ENCODE measurements at places on chromosomes 12 and 14. TPM values are rescaled to one million over a fixed set of nuclear protein-coding genes. Genes with fewer than 3 reads are reported as not detected.
A peak's percentile ranks its signal among the peaks of the same experiment; 100 is the strongest.

Gene AICDA
- not detected for total RNA-seq

GRCh38 chr12:113186033-113186365 is 478 bp downstream of the RITA1 start:
- DNase-seq: peak; percentile 37

DNA sequence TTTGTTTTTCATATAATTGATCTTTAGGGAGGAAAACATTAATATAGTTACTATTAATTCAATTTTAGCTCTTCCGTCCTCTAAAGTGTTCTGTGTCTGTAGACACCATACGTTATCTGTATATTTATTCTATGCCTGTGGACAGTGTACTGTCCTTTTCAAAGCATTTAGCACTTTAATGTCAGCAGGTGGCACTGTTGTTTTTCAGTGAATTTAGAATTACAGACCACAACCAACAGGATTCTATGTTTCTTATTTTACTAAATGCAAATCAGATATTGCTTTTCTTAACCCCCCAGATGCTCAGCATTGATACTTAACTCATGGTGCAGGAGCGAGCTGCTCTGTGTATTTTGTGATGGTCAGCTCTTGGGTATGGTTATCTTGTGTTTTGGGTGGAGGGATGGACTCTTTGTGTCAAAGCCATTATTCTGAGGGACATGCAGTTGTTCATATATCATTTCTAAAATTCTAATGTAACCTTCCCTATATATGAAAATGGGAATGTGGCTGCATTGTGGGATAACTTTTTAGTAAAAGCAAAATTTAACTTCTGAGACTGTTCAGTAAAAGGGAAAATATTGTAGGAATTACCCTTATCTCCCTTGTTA is 65.2 kb downstream of the PAPOLA start:
- DNase-seq: peak; percentile 25

Gene TAS2R9
- total RNA-seq: not detected

Gene FAM90A1
- total RNA-seq: 0.33 TPM

GRCh38 chr14:50559990-50560930 is at the start of gene ATL1:
TSS of gene ATL1 (plus strand) at chr14:50560145. CDS start at chr14:50560266, 121 bp downstream.
- DNase-seq: peak; percentile 76

DNA sequence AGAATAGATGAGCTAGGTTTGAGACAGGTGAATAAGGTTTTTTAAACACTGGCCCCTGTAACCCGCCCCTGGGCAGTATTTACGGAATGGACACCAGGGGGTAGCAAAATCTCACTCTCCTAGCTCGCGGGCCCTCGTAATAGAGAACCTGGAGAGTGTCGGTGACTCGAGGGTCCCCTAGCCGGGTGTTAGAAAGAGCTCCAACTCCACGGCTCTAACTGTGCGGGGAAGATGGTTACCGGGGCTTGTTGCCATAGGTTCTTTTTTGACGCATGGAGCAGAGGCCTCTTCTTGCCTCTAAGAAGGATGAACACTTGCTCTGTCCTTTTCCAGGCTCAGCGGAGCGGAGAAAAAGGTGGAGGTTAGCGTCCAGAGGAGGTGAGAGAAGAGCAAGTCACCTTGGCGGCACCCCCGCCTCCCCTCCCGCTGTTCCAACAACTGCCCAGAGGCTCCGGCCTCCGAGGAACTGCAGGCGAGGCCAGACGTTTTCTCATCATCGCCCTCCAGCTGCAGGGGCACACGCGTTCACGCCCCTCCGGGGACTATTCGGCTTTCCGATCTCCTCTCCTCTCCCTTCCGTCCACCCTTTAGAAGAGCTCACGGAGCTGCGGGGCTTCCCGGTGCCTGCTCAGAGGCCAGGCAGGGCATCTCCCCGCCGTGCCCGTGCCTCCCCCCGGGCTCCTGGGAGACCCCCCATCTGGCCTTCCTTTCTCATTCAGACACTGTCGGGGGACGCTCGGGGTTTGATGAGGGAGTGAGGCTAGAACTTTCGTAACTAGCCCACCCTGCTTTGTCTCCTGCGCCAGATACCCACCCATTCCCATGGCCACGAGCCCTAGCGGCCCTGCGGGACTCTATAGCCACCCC is 1.4 kb upstream of the ARHGEF40 start:
- DNase-seq: peak; percentile 61

GRCh38 chr12:47272412-47273190 is 192.8 kb upstream of the AMIGO2 start:
- no peak for DNase-seq

Gene CCNT1
- total RNA-seq: 24.6 TPM

GRCh38 chr12:50765095-50765911 is 1.4 kb downstream of the ATF1 start:
- DNase-seq: peak; percentile 36

DNA sequence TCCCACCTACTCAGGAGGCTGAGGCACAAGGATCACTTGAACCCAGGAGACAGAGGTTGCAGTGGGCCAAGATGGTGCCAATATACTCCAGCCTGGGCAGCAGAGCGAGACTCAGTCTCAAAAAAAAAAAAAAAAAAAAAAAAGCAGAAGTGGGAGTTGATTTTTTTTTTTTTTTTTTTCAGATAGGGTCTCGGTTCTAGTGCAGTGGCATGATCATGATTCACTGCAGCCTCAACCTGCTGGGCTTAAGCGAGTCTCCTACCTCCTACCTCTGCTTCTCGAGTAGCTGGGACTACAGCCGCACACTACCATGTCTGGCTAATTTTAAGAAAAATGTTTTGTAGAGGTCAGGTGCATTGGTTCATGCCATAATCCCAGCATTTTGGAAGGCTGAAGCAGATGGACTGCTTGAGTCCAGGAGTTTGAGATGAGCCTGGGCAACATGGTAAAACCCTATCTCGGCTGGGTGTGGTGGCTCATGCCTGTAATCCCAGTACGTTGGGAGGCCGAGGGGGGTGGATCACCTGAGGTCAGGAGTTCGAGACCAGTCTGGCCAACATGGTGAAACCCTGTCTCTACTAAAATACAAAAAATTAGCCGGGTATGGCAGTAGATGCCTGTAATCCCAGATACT is 16.3 kb upstream of the HSP90AA1 start:
- no peak for DNase-seq

Gene RFX4
- not detected for total RNA-seq

- DNase-seq: no peak
Observed at GRCh38 chr12:47088021-47088944, 8.5 kb upstream of the AMIGO2 start.

DNA sequence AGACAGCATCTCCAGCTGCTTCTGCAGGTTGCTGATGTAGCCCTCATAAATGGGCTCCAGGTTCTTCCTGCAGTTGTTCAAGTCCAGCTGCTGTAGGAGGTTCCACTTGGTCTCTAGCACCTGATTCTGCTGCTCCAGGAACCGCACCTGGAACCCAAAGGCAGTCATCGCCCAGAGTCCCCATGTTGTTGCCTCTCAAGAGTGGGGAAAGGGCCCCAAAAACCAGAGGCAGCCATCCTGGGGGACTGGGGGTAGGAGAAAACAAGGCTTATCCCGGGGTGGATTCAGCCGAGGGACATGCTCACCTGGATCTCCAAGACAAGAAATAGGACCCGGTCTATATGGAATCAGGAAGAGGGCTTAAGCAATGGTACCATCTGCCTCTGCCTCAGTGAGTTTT is 2.3 kb downstream of the KRT72 start:
- no peak for DNase-seq

Gene DAO
- total RNA-seq: not detected

Gene MMP17
- 10.8 TPM for total RNA-seq

- peak; percentile 46 for DNase-seq
Observed at GRCh38 chr14:98946940-98947339, 325.1 kb downstream of the BCL11B start.

GRCh38 chr12:3753544-3754284 is 805 bp upstream of the CRACR2A start:
- DNase-seq: no peak

Gene RGS6
- not detected for total RNA-seq

Gene CCDC175
- total RNA-seq: not detected

Gene FBXO33
- 18.5 TPM for total RNA-seq

Gene ABCD2
- total RNA-seq: 0.33 TPM

DNA sequence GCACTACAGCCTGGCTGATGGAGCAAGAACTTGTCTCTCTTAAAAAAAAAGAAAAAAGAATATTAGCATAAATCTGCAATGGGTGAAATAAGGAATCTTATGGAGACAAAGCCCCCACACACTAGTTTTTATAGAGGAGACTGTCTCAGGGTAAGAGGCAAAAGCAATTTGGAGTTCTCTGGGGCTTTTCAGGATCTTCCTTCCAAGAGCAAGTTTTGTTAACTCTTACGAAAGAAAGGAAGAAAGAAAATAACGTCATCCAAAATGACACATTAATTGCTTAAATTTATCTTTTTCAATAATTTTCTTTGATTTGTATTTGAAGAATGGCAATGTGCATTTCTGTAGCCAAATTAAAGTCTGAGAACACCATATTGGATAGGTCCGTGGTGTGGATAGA is 3.8 kb downstream of the PDE6H start:
- no peak for DNase-seq

DNA sequence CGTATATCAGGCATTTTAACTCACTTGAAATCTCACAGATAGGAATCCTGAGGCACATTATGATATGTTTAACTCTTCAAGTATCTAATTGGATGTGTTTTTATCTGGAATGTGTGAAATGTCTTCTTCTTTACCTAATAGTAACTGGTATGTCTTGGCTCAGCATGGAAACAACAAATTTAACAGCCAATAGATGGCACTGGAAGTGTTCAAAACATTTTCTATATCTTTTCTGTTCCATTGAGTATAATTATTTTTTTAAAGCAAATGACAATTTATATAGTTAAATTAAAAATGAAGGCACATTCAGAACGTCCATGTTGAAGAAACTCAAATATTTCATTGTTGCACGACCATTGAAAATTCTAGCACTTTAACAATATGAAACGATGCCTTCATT is 164.6 kb upstream of the SLC16A7 start:
- peak; percentile 1 for DNase-seq

DNA sequence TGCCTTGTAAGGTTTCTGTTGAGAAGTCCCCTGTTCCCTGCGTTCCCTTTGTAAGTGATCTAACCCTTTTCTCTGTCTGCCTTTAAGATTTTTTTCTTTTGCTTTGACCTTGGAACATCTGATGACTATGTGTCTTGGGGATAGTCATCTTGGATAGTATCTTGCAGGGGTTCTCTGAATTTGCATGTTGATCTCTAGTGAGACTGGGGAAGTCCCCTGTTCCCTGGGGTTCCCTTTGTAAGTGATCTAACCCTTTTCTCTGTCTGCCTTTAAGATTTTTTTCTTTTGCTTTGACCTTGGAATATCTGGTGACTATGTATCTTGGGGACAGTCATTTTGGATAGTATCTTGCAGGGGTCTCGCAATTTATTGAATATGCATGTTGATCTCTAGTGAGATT is 38.2 kb upstream of the TMX1 start:
- DNase-seq: no peak

DNA sequence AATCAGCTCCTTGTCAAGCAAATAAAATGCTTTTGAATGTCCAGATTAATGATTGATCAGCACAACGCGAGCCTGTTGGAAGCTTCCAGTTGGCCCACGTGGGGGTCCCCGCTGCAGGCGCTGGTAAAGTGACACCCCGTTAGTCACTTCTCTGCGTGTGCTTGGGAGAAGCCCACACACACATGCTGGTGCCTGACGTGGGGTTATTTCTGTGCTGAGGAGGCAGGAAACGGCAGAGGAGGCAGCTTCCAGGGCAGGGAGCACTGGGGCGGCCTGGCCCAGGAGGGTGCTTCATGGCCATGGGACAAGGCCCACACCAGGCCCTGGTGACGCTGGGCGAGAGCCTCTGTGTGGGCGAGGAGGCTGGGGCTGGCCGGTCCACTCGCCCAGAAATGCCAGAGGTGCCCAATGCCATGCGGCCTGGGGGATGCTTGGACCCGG is 101.5 kb downstream of the KIF26A start:
- DNase-seq: no peak

- DNase-seq: no peak
Observed at GRCh38 chr14:48738186-48738925, 847.8 kb downstream of the RPS29 start.

DNA sequence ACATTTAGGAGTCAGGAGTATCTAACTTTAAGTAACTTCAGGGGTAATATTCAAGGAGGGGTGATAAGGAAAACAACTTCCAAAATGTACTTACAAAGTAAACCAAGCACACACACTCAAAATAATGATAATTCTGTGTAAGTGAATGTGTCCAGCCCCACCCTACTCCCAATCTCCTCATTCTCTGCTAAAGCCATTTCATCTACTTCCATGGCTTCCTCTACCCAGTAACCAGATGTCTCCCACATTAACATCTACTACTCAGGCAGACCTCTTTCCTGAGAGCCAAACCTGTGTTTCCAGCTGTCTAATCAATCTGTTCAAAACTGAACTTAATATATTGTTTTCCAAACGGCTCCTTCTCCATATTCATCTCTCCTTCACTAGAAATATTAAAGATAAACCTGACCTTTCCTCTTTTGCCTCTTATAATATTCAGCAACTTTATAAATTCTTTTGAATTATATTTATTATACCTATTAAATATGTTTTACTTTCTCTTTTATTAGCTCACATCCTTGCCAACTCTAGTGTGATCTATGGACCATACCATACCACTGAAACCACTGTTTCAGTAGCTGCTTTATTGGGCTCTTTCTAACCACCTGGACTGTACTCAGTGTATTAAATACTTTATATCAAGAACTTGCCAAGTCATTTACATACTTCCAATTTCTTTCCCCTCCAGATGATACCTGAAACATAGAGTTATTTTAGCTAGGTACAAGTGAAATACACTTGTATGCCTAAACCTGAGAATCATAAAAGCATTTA is 170.7 kb downstream of the PPFIA2 start:
- no peak for DNase-seq

DNA sequence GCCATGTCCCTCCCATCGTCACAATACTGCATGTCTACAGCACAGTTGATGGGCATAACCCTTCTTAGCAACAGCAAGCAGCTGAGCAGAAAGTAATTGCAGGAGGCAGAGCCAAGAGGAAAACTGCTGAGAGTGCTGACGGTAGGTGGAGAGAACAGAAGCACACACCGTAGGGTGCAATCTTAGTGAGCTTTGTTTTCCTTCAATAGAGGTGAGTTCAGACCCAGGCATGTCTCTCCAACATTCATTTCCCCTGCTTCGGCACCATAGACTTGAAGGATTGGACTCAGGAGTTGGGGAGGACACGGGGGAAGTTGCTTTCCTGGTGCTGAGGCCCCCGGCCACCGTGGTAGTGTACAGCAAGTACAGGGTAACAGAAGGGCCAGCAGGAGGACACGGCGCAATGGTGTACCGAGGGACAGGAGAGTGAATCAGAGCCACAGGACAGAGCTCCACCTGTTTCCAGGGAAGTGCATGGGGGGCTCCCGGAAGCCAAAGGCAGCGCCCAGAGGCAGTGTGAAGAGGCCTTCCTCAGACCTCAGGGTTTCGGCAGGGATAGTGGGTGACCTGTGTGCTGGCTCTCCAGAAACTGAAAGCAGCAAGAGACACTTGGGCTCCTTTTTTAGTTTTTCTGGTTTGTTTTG is 36.3 kb upstream of the SINHCAF start:
- DNase-seq: no peak
